ENCODE measurements at places on chromosomes 2 and 18.

DNA sequence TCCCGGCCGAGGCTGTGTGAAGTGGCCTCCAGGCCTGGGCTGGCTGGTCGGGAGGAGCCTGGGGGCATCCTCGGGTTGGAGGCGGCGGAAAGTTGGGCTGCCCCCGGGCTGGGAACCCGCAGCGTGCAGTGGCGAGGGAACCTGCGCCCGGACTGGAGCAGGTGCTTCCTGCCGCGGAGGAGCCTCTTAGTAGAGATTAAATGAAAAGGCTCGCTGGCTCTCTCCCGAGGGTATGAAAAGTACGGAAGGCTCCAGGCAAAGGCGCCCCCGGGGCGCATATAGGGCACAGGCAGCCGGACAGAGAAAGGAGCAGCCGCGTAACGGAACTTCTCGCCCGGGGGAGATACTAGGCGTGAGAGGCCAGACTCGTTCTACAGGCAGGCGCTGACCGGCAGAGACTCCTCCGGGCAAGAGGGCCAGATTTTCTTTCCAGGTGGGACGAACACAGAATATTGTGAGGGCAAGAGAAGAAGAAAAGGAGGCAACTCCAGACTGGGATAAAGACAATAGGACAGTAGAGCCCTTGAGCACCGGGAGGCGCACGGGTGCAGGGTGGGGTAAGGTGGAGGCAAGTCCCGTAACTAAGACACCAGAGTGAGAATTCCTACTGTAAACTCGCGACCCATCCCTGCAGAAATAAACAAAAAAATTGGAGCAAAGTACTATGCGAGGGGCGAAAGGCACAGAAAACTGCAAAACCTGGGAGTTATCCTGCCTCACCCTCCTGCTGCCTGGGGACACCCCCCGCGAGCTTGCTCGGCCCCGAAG is 816 bp downstream of the CDH2 start:
- no peak for DNase-seq

DNA sequence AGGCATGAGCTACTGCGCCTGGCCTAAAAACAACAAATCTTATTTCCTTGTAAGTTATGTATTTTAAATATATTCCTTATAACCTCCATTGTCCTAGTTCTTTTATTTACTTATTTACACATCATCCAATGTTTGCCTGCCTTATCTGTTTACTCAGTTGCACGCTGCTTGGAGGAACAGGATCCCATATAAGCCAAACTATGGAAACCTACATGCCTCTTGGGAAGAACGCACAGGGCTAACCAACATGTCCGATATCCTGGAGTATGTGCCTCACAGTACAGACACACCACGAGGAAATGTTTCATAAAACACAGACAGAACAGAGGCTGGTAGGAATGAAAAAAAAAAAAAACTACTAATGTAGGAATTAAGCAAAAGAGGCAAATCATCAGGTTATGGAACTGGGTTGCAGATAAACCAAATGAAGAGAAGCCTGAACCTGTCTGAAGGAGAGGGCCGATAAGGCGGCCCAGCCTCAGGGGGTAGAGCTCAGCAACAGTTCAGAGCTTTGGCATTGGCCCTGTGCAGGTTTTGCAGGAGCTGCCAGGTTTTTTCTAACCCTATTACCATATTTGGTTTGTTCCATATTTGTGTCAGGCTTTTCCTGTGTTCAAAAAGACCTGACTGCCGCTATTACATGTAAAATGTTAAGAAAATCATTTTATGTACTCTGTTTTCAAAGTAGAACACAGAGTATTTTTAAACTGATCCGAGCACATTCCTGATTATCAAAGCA is 19.9 kb upstream of the SP3 start:
- no peak for DNase-seq

- DNase-seq = no peak
Observed at GRCh38 chr2:39805936-39806608, 27.0 kb upstream of the THUMPD2 start.

- DNase-seq = no peak
Observed at GRCh38 chr2:204060841-204061240, 124.3 kb downstream of the ICOS start.

GRCh38 chr2:227684258-227684657 is 17.7 kb downstream of the SCYGR5 start:
- no peak for DNase-seq

GRCh38 chr2:16584824-16585540 is 80.7 kb downstream of the CYRIA start:
- no peak for DNase-seq

- DNase-seq = no peak
Observed at GRCh38 chr18:76354348-76354747, 140.7 kb downstream of the ZNF516 start.

GRCh38 chr2:16613539-16614011 is 52.1 kb downstream of the CYRIA start:
- DNase-seq = no peak

DNA sequence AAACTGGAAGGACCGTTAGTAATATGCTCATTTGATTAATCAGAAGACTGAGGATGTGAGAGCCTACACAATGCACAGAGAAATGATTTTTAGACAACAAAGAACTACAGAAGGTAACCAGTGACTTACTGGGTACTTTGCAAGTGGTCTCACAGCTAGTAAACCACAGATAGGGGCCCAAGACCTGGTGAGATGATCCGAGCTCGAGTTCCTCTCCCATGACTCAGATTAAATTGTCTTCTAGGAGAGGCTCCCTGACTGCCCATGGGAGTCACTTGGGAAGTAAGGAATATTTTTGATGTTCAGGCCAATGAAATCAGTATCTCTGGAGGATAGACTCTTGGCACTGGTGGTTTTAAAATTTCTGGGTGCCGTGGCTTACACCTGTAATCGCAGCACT is 220.2 kb downstream of the CLIP4 start:
- DNase-seq = no peak

GRCh38 chr2:212089873-212090272 is 448.7 kb downstream of the ERBB4 start:
- no peak for DNase-seq

GRCh38 chr2:160254189-160254762 is 54.2 kb upstream of the ITGB6 start:
- DNase-seq = no peak

- DNase-seq = no peak
Observed at GRCh38 chr2:88177556-88177955, 7.4 kb downstream of the THNSL2 start.

DNA sequence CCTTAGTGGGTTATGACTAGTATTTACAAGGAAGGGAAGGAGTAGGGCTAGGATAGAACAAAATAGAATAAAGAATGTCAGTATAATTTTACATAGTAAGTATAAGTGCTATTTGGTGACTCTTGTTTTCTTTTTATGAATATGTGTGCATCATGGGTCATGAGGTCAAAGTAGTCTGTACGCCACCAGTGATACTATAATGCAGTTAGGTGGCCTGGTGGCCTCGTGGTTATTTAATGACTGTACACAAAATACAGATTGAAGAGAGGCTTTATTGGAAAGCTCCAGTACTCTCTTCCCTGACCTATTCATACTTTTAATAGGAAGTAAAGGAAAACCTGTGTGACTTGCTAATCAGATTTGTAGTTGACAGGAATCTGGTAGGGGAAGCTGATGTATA is 27.3 kb downstream of the CAB39 start:
- no peak for DNase-seq

DNA sequence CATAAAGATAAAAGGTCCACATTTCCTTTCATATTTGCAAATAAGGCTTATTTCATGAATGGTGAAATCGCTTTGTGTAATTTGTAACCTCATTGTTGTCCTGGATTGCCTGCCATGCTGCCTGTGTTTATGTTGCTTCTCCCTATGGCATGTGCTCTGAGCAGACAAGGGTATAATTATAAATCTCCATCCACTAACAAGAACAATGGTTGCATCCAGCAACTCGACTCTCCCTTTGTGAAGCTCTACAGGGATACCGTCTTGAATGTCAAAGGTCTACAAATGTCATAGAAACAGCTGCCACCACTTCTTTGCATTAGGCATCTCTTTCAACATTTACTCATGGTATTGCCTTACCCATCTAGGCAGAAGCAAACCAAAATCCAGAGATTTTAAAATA is 209.6 kb downstream of the SLC8A1 start:
- no peak for DNase-seq
